ENCODE measurements at places on chromosomes 2 and 18.

DNA sequence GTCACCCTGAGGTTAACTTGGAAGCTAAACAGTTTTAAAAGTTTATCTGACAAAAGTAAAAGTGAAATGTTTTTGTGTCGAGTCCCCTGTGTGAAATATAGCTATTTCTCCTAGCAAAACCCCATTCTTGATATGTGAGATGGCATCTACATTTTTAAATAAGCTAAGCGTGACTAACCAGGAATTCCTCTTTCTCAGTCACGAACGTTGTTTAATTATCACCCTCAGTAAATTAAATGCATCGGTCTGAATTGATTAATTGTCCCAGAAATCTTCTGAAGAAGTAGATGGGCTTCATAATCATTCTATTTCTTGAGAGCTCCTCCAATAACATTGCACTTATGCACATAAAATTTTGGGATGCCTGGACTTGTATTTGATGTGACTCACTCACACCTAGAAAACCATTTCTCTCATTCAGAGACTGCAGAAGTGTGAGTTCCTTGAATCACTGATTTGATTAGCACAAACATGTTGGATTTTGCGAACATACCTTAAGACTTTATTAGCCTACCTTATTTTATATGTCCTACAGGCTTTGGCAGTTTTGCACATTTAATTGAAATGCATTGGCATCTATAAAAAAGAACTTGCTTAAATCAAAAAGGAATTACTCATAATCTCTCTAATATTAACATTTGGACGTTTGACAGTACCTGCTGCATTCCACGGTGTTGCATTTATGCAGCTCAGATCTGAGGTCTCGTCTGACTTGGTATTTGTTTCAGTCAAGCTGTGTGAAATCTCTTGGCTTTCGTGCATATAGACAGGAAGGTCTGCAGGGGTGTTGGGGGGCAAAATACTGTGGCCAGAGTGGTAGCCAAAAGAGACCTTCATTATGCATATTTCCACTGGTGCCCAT lies 475.2 kb downstream of the EPHA4 start:
- DNase-seq: no peak

GRCh38 chr18:53785811-53786210 lies 438.7 kb downstream of the MBD2 start:
- no peak for DNase-seq

DNA sequence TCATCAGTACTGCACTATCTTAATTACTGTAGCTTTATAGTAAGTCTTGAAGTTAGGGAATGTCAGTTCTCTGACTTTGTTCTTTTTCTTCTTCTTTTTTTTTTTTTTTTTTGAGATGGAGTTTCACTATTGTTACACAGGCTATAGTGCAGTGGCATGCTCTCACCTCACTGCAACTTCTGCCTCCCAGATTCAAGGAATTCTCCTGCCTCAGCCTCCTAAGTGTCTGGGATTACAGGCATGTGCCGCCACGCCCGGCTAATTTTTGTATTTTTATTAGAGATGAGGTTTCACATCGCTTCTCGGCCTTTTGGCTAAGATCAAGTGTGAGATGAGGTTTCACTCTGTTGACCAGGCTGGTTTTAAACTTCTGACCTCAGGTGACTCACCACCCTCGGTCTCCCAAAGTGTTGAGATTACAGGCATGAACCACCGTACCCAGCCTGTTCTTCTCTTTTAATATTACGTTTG lies 41.9 kb upstream of the TANC1 start:
- no peak for DNase-seq

- DNase-seq: no peak
Observed at GRCh38 chr2:7363906-7364305, 446.7 kb downstream of the RNF144A start.

GRCh38 chr2:129347486-129348217 lies 631.8 kb upstream of the RAB6C start:
- no peak for DNase-seq

GRCh38 chr18:40365526-40365925 lies 1589.5 kb upstream of the PIK3C3 start:
- DNase-seq: no peak

DNA sequence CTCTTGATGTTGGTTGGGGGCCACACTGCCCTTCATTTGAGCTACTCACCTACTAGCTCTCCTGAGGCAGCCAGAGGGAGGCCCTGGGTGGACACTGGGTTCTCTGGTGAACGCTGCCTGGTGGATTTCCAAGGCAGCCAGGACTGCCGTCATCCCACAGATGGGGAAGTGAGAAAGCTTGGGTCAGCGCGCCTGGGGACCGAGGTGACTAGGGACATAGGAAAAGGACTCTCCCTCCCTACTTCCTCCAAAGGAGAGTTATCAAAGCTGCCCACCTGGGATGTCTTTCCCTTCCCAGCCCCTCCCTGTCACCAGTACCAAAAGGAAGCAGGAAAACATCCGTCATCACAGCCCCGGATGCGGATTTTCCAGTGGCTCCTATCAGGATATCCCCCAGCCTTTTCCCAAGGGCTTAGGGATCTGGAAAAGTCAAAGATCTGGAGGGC lies 3.8 kb upstream of the SEMA4C start:
- peak; percentile 88 for DNase-seq

DNA sequence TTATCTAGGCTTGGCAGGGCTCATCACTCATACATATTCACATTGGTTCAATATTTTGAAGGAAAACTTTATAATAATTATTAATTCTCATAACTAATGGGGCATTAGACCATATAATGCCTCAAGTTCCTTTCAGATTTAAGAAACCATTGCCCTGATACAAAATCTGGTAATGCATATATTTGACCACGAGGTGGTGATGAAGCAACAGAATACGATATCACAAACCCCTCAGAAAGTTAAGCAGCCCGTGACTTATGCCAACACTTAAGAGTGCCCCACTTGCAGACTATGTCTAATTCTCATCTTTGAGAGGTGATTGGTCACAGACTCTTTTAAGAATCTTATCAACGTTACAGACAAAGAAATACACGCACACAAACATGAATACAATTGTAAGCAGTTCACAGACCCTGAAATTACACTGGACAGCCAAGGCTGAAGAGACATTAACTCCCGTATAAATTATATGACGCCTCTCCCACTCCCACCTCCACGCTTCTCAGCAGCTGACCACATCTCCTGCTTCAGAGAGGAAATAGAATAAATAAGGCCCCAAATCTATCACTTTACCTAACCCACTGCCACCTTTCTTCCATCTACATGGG lies 20.7 kb upstream of the DNAH6 start:
- no peak for DNase-seq

- no peak for DNase-seq
Observed at GRCh38 chr18:3058328-3059191, 45.6 kb upstream of the LPIN2 start.
